ENCODE measurements at places on chromosomes 2 and 18.

GRCh38 chr2:113181258-113182051, 7.7 kb downstream of the PSD4 start:
- DNase-seq, result no peak

DNA sequence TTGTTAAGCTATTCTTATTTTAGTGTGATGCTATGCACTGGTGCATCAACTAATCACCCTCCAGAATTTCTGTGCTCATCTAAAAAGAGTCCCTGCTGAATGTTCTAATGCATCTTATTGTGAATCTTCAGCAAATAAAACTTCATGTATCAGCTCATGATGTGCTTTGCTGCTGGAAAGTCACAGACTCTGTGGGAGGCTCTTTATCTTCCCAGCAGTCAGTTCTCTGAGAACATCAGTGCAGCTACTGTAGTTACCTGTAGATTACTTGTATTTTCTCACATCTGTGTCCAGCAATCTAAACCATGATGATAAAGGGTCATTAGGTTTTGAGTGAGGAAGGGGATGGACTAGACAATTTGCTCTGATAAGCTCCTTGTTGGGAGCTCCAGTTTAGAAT, 141.6 kb upstream of the SP3 start:
- no peak for DNase-seq

DNA sequence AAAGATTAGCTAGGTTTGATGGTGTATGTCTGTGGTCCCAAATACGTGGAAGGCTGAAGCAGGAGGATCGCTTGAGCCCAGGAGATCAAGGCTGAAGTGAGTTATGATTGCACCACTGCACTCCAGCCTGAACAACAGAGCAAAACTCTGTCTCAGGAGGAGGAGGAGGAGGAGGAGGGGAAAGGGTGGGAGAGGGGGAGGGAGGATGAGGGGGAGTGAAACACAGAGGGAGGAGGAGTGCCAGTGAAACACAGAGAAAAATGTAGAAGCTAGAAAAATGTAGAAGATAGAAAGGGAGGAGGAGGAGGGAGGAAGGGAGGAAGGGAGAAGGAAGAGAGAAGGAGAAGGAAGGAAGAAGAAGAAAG, 387.5 kb downstream of the MTX2 start:
- DNase-seq, result no peak

DNA sequence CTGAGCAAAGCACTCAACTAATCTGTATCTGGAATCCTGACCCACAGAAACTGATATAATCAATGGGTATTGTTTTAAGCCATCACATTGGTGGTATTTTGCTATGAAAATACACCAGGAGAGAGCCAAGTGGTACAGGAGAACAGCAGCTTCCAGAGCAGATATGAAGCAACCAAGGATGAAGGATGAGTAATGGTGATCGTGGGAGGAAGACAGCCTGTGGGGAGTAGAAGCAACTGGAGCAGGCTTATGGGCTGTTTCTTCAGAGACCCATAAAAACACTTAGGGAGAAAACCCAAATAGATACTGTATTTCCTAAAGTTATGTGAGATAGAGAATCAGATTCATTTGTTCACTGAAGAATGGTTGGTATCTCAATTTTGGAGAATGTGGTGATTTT, 330.8 kb downstream of the NUP35 start:
- DNase-seq, result no peak

DNA sequence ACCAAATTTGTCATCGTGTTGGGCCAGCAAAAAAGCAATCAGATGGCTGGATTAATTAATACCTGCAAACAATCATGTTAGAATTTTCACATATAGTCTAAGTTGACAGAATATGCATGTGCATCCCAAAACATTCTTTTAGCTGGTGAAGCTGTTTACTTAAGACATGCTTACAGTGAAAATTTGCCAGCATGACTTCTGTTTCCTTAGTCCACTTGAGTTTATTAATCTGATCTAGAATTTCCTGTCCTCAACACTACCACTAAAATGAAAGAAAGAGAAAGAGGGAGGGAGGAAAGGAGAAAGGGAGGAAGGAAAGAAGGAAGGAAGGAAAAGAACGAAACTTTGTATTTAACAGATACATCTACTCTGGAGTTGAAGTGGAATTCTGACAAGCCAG, 2109.9 kb upstream of the PIK3C3 start:
- no peak for DNase-seq

GRCh38 chr2:10322481-10322880, 19.8 kb downstream of the HPCAL1 start:
- no peak for DNase-seq

GRCh38 chr2:20418519-20418918, 28.4 kb upstream of the RHOB start:
- DNase-seq, result no peak

DNA sequence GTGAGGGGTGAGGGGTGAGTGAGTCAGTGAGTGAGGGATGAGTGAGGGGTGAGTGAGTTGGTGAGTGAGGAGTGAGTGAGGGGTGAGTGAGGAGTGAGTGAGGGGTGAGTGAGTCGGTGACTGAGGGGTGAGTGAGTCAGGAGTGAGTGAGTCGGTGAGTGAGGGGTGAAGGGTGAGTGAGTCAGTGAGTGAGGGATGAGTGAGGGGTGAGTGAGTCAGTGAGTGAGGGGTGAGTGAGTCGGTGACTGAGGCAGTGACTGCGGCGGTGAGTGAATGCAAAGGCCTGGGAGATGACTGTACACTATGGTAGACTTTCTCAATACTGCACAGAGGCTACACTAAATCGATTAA, 16.6 kb downstream of the THAP4 start:
- no peak for DNase-seq

DNA sequence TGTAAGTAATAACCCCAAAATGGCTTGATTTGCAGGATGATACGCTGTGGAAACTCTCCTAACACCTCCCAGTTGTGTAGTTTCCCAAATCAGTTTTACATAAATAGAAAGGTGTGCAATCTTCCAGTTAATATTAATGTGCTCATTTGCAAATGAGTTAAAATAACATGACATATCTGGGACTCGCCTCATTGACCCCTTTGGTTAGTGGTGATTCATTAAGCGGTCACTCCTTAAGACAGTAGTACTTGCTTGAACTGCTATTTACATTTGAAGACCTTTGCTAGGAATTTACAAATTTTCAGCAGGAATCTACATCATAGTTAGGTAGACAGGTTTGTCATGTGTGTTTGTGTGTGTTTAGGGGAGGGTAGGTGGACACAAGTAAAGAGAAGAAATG, 1367.7 kb upstream of the CELF4 start:
- no peak for DNase-seq

DNA sequence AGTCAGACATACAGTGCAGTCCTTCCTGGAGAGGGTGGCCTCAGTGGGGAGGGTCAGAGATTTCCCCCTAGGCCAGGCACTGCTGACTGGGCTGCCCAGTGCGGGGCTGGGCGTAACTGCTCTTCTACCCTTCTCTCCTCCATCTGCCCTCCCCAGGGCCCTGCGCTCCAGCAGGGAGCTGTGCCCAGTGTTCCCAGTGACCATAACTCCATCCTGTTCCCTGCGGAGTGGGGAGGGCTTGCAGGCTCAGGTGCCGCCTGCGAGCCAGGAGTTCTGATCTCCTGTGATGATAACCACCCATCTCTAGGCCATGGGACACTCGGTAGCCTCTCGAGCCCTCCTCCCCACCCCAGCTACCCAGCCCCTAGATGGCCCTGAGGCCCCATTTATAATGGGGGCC, 107.6 kb downstream of the SMAD7 start:
- DNase-seq, result no peak

- no peak for DNase-seq
Observed at GRCh38 chr18:23499291-23499781, 4.0 kb upstream of the RMC1 start.

DNA sequence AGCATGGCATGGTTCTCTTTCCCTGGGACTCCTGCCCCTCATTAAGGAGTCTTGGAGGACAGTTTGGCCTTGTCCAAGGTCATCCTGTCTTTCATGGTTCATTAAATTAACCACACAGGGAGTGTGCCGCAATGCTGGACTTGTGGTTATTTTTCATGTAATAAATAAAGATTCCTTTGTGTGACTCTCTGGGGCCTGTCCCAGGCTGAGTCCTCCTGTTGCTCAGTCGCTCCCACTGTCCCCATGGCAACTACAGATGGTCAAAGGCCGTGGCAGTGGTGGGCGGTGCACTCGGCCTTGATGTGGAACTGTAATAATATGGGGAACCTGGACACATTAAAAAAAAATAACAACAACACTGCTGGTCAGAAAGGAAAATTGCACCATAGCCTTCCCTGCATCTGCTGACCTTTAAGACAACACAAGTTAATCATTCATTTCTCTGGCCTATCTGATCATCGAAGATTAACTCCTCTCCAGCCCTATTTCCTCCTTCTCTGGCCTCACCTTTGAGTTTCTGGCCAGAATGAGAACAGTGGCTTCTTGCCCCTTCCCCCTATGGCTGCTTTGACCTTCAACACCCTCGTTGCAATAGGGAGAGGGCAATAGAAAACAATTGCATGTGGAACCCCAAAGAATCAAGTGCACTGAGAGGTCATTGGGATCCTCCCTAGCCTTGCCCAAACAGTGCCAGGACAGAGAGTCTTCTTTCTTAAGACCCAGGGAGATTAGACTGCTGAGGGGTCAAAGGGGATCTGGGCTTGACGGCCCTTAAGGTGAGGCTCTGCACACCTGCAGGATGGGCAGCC, 44.7 kb downstream of the PSD4 start:
- DNase-seq, result no peak

All from Panc1 (cell line).